ENCODE measurements at places on chromosomes 5 and 9.

- no peak for DNase-seq
These were observed 42.1 kb downstream of the SEC61B start for GRCh38 chr9:99264070-99264680.

- DNase-seq: no peak
These were observed 133.2 kb upstream of the MARCHF11 start for GRCh38 chr5:16312785-16313184.

DNA sequence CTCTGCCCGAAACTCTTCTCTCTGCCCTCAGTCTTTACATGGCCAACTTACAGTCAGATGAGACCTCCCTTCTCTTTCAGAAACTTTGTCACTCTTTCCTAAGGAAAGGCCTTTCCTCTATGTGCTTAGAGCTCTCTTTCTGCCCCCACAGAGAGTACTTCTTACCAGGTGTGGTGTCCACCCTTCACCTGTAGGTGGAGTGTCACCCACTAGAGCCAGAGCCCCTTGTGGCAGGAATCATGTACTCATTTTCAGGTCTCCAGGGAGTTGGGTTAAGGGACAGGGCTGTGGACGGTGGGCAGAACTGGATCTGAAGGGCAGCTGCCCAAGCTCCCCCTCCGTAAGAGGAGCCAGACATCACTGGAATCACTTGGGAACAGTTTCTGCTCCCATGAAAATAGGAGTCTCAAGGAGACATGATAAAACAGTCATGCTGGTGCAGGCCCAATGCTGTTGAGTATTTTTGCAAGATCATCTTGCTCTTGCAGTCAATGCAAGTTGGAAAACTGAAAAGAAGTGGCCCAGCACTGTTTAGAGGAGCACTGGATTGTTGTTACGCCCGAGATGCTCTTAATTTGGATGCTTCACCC, 436.7 kb downstream of the ZSWIM6 start:
- DNase-seq: peak; percentile 68

DNA sequence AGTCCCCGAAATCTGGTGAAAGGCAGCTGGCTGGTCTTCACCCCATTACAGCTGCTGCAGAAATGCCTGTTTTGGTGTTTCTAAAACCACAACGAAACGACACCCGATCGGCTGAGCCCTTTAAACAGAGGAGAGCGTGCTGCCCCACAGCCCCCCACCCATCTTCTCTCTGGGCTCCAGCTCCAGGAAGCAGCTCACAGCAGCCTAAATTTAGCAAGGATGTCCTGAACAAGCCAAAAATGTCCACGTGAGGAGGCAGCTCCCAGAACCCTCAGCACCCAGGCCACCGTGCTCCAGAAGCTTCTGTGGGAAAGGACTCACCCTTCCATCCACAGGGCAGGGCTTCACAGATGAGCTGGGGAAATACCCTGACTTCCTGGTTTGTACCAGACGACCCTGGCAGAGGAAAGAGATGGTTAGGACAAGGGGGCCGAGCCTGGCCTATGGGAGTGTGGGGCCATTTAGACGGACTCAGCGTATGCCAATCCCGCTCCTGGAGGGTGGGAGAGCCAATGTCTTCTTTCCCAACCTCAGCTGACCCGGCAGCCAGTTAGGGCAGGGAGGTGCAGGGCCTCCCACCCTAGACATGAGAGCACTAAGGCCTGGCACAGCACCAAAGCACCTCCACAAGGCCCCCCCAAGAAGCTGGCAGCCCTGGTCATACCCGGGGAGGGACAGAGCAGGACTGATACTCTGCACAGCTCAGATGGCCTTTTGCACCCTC, 39.1 kb upstream of the SARDH start:
- DNase-seq: no peak

DNA sequence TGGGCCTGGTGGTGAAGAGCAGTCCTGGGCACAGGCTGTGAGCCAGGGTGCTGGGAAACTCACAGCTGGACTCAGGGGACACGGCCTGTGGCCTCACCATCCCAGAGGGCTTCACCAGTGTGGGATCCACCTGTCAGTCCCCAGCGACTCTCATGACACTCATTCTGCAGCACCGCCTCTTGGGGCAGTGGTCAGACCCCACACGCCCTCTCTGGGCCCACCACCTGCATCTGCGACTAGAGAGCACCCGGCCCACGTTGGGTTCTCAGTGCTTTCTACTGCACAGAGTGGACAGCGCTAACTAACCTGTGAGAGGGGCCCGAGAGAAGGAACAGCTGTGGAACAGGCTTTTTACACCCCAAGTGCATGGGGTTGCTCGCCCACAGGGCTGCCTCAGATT, 45.8 kb upstream of the GARNL3 start:
- DNase-seq: no peak

DNA sequence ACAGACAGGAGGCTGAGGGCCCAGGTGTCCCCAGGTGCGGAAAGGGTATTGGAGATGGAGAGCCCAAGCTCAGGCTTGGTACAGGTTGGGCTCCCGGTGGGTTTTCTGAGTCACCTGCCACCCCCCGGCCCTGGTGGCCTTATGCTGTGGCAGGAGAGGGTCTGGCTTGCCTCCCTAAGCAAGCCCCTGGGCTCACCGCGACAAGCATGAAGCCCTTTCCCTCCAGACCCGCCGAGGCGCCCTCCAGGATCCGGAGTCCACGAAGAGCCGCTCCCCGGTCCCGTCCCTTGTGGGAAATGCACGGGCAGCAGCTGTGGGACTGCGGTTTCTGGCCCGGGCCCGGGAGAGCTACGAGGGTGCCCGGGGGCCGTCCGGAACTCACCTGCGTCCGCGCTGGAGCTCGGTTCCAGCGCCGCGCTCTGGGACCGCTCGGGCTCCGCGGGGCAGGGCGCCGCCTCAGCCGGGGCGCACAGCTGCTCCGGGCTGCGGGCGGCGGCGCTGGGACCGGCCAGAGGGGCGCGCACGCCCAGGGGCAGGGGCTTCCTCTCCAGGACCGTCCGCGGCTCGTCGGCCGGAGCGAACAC, 757 bp downstream of the SAPCD2 start:
- DNase-seq: no peak

DNA sequence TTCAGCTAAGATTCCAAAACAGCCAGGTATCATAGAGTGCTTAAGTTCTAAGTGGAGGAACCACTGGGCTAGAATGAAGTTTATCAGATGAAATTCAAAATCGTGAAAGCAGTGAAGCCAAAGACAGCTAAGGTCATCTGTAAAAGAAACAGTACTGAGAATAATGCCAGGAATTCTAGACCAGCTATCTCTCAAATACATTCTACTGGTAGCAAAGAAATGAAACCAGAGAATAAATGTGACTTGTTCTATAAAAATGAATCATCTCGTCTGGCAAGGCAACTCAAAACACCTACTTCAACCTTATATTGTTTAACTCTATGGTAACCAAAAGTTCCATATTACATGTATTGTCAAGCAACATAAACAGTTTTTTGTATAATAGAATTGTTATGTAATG, 51.3 kb upstream of the RGMB start:
- no peak for DNase-seq

- DNase-seq: no peak
These were observed 217.2 kb upstream of the TBCA start for GRCh38 chr5:77993141-77993854.

DNA sequence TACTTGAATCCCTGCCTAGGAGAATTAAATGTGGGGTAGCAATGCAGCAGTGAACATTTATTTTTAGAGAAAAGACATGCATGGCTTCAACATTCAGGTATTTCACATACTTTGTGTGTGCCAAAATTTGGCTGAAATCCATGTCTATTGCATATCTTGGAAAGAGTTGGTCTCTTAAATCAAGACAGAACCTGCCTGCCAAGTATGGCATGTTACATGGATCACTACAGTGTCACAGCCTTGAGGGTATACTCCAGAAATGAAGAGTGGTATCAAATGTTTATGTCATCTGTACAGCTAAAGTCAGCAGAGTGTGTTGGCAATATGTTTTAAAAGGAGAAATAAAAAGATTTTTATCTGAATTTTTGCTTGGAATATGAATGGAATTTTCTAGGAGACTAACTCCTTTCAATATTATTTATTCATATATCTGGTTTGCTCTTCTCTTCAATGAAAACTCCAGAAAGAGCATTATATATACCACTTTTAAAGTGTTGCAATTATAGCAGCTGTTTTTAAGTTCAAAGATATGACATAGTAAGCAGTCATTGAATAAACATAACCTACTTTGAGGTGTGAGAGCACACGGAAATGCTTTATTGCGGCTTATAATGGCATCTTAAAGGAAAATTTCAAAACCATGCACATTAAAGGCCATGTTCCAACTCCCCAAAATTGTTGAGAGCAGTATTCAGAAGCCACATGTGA, 95.4 kb upstream of the MINAR2 start:
- no peak for DNase-seq

DNA sequence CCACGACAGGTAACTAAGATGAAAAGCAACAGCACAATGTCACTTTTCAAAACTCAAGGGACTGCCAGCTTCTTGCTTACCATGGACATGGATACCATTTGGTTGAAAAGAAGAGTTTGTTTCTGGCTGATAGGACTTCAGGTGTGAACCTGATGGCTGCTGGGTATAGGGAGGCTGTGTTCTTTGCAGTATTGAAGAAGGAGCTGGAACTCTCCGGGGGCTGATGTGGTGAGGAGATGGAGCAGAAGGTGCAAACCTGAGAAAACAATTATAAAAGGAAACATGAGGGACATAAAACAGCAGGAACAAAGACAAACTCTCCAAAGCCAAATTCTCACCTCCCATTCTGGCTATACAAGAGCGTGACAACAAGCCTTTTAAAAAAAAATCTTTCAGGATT, 330.1 kb upstream of the RFX3 start:
- no peak for DNase-seq

GRCh38 chr5:136080483-136081216, 51.9 kb downstream of the TGFBI start:
- DNase-seq: no peak

- no peak for DNase-seq
These were observed 102.4 kb downstream of the CDK5RAP2 start for GRCh38 chr9:120477534-120478001.

GRCh38 chr9:98081477-98082219, 25.1 kb downstream of the NANS start:
- no peak for DNase-seq

- no peak for DNase-seq
These were observed 7.8 kb upstream of the RIGI start for GRCh38 chr9:32533816-32534215.

DNA sequence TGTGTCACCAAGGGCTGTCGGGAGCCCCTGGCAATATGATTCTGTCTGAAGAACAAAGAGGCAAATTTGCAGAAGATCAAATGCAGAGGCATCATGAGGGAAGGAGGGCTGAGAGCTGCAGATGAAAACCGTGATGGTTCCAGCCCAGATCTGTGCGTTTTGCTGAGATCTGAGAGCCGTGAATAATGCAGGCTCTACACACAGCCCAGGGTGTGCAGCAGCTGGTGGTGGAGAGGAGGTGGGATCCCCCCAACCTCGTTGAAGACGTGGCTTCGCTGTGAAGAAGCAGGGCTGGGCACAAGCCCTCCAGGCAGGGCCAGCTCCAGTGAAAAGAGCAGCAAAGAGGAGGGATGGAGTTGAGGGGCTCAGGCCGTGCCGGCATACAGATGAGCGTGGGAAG, 75.5 kb downstream of the TSPAN17 start:
- no peak for DNase-seq
